ENCODE measurements at places on chromosomes 16 and 17. TPM values are rescaled to one million over a fixed set of nuclear protein-coding genes. Genes with fewer than 3 reads are reported as not detected.
A peak's percentile ranks its signal among the peaks of the same experiment; 100 is the strongest.

DNA sequence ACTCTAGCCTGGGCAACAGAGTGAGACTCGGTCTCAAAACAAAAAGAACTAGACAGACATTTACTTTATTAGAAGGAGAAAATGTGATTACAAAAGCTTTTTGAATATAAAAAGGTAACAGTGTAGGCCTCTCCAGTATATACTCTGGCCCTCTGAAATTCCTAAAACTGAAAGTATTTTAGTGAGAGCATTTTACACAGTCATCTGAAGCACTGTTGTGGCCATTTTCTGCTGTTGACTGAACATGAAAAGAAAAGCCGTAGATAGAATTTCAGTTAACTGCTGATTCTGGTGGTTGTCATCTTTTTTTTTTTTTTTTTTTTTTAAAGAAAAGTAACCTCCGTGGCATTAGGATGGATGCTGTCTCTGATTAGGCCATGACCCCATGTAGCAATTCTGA lies 15.6 kb downstream of the DUSP14 start:
- no peak for DNase-seq

The CNTNAP1 gene
- total RNA-seq = 7.2 TPM

The EVI2B gene
- total RNA-seq = 7.7 TPM

The CRYM gene
- 44.2 TPM for total RNA-seq

The CCL3 gene
- total RNA-seq = 0.82 TPM

The PMFBP1 gene
- total RNA-seq = 0.42 TPM

- no peak for DNase-seq
These were observed 93.4 kb downstream of the AMFR start for GRCh38 chr16:56331915-56332314.

GRCh38 chr16:34802848-34803599 lies 1343.6 kb downstream of the TP53TG3F start:
- no peak for DNase-seq

The MT1A gene
- total RNA-seq = 104 TPM

The GH2 gene
- total RNA-seq = not detected

GRCh38 chr17:28896884-28897768 lies at the start of gene FLOT2:
FLOT2 (minus strand) TSS chr17:28897733; CDS start chr17:28897574, 159 bp downstream.
- peak; percentile 75 for DNase-seq

- no peak for DNase-seq
These were observed 25.6 kb upstream of the CDRT4 start for GRCh38 chr17:15492791-15493692.

- DNase-seq = no peak
These were observed 54.9 kb downstream of the GNAO1 start for GRCh38 chr16:56246051-56246817.

GRCh38 chr16:27841061-27841801 lies 222.3 kb downstream of the GSG1L start:
- DNase-seq = no peak

Data from left cardiac atrium (tissue), 4 donors.